Naive thymus-derived CD8-positive, alpha-beta T cell (primary cell): ENCODE measurements at places on chromosomes 2 and 18. TPM values are rescaled to one million over a fixed set of nuclear protein-coding genes. Genes with fewer than 3 reads are reported as not detected.

Gene NXPH2
- polyA plus RNA-seq = not detected

Gene NCKAP5
- polyA plus RNA-seq = not detected

Gene MC5R
- polyA plus RNA-seq = not detected

Gene PAX3
- not detected for polyA plus RNA-seq

Gene XDH
- not detected for polyA plus RNA-seq

Gene IL1F10
- polyA plus RNA-seq = not detected

Gene IL18R1
- 2.0 TPM for polyA plus RNA-seq

Gene PPP1R1C
- not detected for polyA plus RNA-seq

Gene SNORC
- polyA plus RNA-seq = not detected

Gene ABCG5
- not detected for polyA plus RNA-seq

Gene ADAM23
- polyA plus RNA-seq = 0.10 TPM

Gene TBR1
- not detected for polyA plus RNA-seq

Gene TUBA4B
- not detected for polyA plus RNA-seq

Gene VWC2L
- not detected for polyA plus RNA-seq

Gene TMEM200C
- not detected for polyA plus RNA-seq

Gene DLX2
- not detected for polyA plus RNA-seq

Gene CSRNP3
- not detected for polyA plus RNA-seq

Gene ECEL1
- not detected for polyA plus RNA-seq

Gene ALLC
- polyA plus RNA-seq = not detected

Gene RTP5
- polyA plus RNA-seq = not detected
